ENCODE measurements at places on chromosomes 11 and 22.

DNA sequence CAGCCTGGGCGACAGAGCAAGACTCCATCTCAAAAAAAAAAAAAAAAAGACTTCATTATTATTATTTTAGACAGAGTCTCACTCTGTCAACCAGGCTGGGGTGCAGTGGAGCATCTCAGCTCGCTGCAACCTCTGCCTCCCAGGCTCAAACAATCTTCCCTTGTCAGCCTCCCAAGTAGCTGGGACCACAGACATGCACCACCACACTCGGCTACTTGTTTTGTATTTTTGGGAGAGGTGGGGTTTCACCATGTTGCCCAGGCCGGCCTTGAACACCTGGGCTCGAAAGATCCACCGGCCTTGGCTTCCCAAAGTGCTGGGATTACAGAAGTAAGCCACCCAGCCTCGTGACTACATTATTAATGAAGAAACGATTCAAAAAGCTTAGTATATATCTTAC, 5.3 kb upstream of the TYMP start:
- DNase-seq, result no peak
- H3K4me3 ChIP-seq, result no peak overlapping the region
- H3K27me3 ChIP-seq, result no peaks in the 10 kb centered on the region

GRCh38 chr11:12845739-12846358, 163.3 kb upstream of the RASSF10 start:
- DNase-seq, result no peak
- no peak overlapping the region for H3K27ac ChIP-seq
- no peaks in the 10 kb centered on the region for H3K27me3 ChIP-seq
- peaks cover 19% of the 10 kb centered on the region for H3K4me1 ChIP-seq
- H3K36me3 ChIP-seq, result no peaks in the 10 kb centered on the region
- no peak overlapping the region for H3K4me3 ChIP-seq

DNA sequence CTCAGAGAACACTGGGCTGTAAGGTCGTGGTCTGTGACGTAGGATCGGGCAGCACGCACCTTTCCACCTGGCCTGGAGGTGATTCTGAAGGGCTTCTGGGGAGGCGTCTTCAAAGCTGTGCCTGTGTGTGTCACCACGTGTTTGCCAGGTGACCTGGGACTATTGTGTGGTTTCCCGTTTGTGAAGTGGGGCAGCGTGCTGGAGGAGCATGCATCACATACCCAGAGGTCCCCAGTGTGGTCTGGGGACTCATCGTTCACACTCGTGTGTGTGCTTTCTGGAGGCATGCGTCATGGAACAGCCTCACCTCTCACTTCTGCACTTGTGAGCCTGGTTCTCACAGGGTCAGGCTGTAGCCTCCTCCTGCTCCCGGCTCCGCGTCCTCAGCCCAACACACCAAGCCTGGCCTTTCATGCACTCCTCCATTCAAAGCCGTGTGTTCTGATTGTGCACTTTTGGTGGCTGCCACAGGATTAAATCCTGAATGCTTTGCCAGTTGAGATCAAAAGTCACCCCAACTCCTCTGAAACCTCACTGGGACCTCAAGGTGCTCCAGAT, 106.3 kb downstream of the KCNQ1OT1 start:
- no peaks in the 10 kb centered on the region for H3K4me1 ChIP-seq
- H3K4me3 ChIP-seq, result no peak overlapping the region
- peaks cover 30% of the 10 kb centered on the region for H3K36me3 ChIP-seq
- no peak overlapping the region for H3K27ac ChIP-seq

- peaks cover 6% of the 10 kb centered on the region for H3K27me3 ChIP-seq
- peak; percentile 55 for DNase-seq
- no peak overlapping the region for H3K4me3 ChIP-seq
- no peaks in the 10 kb centered on the region for H3K36me3 ChIP-seq
Observed at GRCh38 chr22:18048441-18048898, 24.1 kb upstream of the MICAL3 start.

DNA sequence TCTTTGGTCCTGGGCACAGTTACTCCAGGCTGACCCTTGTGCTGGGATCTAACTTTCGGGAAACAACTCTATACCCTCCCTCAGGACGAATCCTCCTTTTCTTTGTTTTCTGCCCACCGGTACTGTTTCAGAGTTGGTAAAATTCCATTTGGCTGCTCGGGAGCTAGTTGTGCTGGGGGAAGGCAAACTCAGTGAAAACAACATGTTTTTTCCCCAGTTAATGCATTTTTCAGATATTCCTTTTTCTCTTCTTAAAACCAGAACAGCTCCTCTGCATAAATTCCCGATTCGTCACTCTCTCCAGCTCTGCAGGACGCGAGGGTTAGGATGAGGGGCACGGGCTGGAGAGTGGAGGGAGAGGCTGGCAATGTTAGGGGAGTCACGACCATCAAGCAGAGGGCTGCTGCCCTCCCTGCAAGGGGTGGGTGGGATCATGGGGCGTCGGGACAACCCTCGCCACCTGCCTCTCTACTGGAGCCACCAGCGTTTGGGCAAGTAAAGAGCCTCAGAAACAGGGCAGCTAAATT, 31.3 kb downstream of the LRRC10B start:
- no peaks in the 10 kb centered on the region for H3K36me3 ChIP-seq
- no peaks in the 10 kb centered on the region for H3K4me1 ChIP-seq
- H3K27ac ChIP-seq, result no peak overlapping the region
- H3K4me3 ChIP-seq, result no peak overlapping the region
- no peaks in the 10 kb centered on the region for H3K27me3 ChIP-seq

- no peaks in the 10 kb centered on the region for H3K27me3 ChIP-seq
- DNase-seq, result peak; percentile 82
- H3K27ac ChIP-seq, result peak within 1 kb of the TSS; percentile 66
- H3K36me3 ChIP-seq, result peaks cover 10% of the 10 kb centered on the region
- peaks cover 22% of the 10 kb centered on the region for H3K4me1 ChIP-seq
Observed at GRCh38 chr11:33773987-33774735, at the start of gene FBXO3. TSS of gene FBXO3 (minus strand) at chr11:33774520. CDS start at chr11:33774497, 23 bp downstream.

- H3K36me3 ChIP-seq, result no peaks in the 10 kb centered on the region
- H3K27ac ChIP-seq, result peak overlapping the region; percentile 13
- DNase-seq, result no peak
- H3K4me3 ChIP-seq, result no peak overlapping the region
- no peaks in the 10 kb centered on the region for H3K27me3 ChIP-seq
Observed at GRCh38 chr22:27842669-27843431, 41.3 kb upstream of the MN1 start.

Data from left lung (tissue), 14 donors.